ENCODE measurements at places on chromosomes 7 and 10.
A peak's percentile ranks its signal among the peaks of the same experiment; 100 is the strongest.

- no peak for DNase-seq
Observed at GRCh38 chr7:71553306-71553705, 421.4 kb downstream of the GALNT17 start.

GRCh38 chr10:82680608-82681007, 805.6 kb downstream of the NRG3 start:
- DNase-seq: no peak

DNA sequence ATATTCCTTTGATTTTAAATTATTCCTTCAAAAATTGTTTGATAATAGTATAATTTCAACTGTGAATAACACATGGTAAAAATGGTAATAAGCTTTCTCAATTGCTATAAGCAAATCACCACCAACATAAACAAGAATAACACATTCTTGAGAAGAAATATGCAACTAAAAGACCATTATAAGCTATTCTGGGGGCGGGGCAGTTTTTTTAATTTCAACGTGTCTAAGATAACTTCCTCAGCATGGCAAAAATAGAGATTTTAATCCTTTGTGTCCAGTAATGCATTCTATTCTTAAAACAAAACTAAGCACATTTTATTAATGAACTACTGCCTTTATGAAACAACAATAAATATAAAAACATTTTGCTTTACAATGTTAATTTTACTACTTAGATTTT, 1.5 kb downstream of the DNAJC12 start:
- no peak for DNase-seq

DNA sequence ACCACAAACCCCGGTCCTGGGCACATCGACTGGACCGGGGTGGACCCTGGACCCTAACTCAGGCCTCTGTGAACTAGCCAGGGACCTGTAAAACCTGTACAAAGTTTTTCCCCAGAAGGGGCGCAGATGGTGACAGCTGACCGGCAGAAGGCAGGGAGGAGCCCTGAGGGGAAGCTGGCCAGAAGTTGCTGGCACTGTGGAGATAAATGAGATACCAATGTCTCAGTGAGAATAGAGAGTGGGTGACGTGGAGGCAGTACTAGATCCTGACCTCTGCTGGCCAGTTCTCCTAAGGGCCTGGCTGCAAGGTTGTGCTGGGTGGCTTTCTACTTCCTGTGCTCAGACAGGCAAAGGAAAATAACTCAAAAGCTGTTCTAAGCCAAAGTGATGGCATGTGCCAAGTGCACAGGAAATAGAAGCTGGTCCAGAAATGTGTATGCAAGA, 10.6 kb upstream of the TSPAN14 start:
- DNase-seq: peak; percentile 69

DNA sequence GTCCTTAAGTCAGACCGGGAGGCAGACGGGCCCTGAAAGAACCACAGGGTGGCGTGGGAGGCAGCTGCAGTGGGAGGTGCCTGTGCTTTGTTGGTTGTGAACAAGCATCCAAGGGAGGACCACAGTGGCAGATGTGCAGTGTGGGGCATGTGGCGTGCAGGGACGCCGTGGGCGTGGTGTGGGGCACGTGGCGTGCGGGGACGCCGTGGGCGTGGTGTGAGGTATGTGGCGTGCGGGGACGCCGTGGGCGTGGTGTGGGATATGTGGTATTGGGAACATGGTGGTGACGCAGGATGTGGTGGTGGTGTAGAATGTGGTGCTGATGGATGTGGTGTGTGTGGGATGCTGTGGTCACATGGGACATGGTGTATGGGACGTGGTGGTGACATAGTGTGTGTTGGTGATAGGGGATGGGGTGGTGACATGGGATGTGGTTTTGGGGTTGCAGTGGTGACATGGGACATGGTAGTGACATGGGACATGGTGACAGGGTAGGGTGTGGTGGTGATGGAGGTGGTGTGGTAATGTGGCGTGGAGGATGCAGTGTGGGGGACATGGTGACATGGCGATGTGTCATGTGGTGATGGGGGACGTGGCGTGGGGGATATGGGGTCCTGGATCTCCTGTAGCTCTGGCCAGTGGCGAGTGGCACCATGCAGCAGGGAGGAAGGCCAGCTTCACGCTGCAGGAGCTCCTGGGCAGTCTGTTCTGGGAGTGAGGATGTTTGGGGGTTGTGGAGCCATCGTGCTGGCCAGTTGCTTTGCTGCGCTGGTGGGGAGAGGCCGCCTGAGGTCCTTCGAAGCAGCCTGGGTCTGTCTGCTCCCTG, 78.8 kb downstream of the INPP5A start:
- no peak for DNase-seq

DNA sequence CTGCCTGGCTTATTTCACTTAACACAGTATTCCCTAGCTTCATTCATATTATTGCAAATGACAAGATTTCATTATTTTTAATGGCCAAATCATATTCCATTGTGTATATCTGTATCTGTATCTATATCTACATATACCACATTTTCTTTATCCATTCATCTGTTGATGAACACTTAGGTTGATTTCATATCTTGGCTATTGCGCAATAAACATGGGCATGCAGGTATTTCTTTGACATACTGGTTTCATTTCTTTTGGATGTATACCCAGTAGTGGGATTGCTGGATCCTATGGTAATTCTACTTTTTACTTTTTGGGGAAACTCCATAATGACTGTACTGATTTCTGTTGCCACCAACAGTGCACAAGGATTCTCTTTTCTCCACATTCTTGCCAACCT, 68.9 kb upstream of the CREB5 start:
- no peak for DNase-seq

DNA sequence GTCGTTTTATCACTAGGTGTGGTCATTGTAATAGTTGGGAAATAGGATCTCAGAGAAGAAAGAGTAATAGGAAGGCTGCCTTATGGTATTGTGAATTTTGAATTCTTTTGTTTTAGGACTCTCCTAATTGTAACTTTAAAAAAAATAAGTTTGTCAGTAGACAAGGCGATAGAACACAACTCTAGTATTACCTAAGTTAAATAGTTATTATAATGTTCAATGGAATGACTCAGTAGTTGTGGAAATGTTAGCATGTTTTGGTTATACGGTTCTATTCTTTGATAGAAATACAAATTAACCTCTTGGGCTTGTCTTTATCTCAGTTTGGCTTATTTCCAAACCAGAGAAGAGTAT, 1.4 kb downstream of the DNAH11 start:
- DNase-seq: no peak

GRCh38 chr7:121181357-121181756, 147.4 kb upstream of the WNT16 start:
- DNase-seq: no peak

DNA sequence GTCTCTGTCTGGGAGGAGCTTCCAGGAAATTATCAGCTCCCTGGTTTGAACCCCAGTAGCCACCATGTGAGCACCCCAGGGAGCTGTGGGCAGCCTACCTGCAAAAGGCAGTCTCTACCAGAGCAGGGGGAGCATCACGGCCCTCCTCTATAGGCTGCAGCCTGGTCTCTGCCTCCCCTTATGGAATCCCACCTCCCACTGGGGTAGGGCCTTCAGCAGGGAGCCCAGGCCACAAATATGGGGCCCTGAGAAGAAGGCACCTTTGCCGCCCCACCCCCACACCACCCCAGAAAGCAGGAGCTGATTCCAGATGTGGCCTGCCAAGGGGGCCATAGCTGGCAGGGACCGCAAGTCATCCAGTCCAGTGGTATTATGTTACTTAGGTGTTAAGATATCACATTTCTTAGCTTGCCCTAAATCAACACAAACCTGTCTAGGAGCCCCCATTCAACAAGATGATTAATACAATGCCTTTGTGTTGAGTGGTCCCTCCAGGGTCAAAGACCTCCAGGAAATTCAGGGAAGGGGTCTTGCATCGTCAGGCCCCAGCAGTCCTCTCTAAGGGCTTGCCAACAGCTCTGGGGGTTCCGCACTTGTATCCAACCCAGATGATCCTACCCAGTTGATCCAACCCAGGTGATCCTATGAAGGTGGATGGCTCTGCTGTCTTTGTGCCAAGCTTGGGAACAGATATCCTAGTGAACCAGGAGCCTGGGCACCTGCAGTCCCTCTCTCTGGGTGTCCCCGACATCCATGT, 114.9 kb downstream of the OAT start:
- DNase-seq: no peak

DNA sequence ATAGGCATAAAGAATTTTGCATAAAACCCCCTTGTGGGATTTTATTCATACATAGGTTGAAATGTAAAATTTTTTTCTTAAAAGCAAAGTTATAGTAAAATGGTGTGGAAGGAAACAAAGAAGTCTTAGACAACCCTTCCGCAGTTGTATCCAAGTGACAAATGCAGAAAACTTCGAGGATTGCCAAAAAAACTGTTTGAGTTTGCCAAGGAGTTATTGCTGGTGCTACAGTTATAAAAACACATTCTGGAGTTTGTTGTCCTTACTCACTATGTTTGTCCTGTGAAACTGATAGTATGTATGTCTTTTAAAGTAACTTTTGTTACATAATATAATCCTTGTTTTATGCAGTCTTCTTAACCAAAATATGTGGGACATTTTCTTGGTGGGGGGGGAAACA, 120.3 kb downstream of the FOXP2 start:
- DNase-seq: no peak

- no peak for DNase-seq
Observed at GRCh38 chr10:64097391-64098122, 576.4 kb downstream of the REEP3 start.

DNA sequence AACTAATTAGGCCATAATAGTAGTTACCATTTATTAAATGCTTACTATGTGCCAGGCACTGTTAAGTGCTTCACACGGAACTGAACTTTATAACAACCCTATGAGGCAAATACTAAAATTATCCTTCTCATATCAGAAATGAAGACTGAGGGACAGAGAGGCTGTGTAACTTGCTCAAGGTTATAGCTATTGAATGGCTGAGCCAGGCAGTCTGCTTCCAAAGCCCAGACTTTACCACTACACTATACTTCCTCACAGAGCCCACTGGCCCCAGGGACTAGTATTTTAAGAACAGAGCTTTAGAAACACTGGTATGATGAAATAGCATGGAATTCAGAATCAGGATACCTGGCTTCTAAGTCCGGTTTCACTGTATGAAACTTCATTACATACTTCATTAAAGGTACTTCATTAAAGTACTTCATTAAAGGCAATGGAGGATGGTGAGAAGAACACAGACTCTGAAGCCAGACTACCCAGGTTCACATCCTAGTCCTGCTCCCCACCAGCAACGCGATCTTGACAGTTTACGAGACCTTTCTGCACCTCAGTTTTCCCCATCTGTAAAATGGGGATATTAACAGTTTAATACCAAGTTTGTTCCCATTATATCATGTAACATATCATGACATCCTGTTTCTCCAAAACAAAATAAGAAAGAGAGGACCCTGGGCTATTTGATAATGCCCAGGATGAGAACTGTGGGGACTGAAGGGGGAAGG, 19.6 kb downstream of the ANXA11 start:
- DNase-seq: no peak

GRCh38 chr7:125450749-125451148, 521.1 kb upstream of the POT1 start:
- no peak for DNase-seq

DNA sequence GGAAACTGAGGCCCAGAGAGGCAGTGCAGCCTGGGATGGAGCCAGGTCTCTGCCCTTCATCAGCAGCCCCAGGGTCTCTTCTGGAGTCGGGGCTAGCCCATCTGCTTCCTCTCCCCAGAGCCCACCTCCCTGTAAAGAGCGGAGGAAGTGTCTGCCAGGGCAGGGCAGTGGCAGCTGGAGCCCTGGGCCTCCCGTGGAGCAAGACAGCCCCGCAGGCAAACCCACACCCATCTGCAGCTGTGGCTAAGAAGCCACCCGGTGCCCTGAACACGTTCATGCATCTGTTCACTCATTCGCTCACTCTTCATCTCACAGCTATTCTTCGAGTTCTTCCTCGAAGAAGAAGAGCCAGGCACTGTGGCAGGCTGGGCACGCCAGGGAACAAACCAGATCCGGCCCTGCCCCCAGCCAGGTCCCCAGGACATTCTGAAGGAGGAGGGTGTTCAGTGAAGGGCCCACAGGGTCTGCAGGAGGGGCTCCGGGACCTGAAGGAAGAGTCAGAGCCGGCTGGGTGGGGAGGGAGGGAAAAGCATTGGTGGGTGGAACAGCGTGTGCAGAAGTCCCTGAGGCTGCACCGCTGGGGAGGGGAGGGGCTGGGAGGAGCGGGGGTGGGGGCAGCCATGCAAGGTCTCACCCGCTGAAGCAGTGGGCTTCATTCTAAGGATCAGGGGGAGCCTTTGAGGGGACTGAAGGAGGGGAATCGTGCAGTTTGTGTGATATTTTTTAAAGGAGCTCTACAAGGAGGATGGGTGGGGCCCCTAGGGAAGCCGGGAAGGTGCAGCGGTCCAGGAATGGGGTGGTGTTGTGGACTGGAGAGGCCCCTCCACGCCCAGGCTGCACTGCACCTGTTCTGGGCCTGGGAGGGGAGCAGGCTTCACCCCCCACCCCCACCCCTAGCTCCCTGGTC, 99.1 kb downstream of the UNCX start:
- no peak for DNase-seq

DNA sequence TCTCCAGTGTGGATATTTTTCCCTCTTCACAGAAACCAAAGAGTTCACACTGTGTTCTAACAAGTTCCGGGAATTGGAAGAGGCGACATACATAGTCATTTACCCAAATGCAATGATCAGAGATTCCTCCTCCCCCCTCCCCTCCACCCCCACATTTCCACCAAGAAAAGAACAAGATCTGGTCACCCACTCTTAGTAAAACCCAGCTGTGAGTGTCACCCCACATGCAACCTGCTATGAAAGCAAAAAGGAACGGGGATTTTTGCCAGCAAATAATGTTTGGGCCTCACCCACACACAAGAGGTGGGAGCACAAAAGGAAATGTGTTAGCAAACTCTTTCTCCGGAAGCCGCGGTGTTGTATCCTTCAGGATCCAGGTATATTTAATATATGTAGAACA, 745.0 kb upstream of the AUTS2 start:
- no peak for DNase-seq

- no peak for DNase-seq
Observed at GRCh38 chr7:92720604-92721350, 115.6 kb downstream of the CDK6 start.

GRCh38 chr7:102978284-102978683, 65.5 kb downstream of the LRRC17 start:
- peak; percentile 33 for DNase-seq

DNA sequence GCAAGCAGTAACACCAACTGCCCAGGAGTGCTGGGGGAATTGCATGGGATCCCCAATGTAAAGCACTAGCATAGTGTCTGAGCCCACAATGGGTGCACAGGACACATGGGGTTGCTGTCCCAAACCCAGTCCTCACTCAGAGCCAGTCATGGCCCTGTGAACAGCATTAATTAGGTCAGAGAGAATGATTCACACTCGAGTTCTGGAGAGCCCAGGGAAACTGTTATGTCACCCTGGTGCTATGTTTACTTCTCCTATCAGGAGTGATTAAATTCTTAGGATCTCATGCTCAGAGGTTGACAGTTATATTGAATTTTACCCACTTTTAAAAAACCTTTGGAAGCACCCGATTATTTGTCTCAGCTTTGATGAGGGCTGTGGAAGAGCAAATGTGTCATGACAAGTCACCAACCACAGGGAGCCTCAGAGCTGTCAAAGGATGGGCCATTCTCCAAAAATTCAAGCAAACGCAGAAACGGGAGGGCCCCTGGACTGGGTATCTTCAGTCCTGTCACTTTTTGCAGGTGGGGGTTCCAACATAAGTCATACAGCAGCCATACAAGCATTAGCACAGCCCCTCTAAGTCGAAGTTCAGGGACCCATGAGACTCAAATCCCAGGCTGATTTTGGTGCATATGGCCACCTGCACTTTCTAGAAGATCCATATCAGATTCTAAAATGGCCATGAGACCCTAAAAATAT, 1.3 kb upstream of the RASSF4 start:
- peak; percentile 94 for DNase-seq

GRCh38 chr10:50063100-50063499, 4.7 kb upstream of the WASHC2A start:
- DNase-seq: no peak

- DNase-seq: no peak
Observed at GRCh38 chr7:135539629-135540028, 18.1 kb upstream of the NUP205 start.
